ENCODE measurements at places on chromosomes 7 and 10.
A peak's percentile ranks its signal among the peaks of the same experiment; 100 is the strongest.

- DNase-seq: peak; percentile 35
Measured at GRCh38 chr7:74003621-74004020, 24.4 kb upstream of the ELN start.

GRCh38 chr7:77331938-77332695 lies 84.0 kb downstream of the GSAP start:
- DNase-seq: peak; percentile 85

- DNase-seq: no peak
Measured at GRCh38 chr7:107638594-107638993, 22.0 kb upstream of the SLC26A4 start.

GRCh38 chr7:14871880-14872279 lies 30.7 kb downstream of the DGKB start:
- DNase-seq: no peak

- DNase-seq: peak; percentile 52
Measured at GRCh38 chr10:92640107-92640506, 47.2 kb downstream of the KIF11 start.

GRCh38 chr10:48199580-48200377 lies 74.7 kb downstream of the FRMPD2 start:
- peak; percentile 86 for DNase-seq

GRCh38 chr10:88157981-88158465 lies 294.6 kb downstream of the PTEN start:
- peak; percentile 87 for DNase-seq

- DNase-seq: peak; percentile 72
Measured at GRCh38 chr7:74334030-74334429, 44.8 kb downstream of the CLIP2 start.

- no peak for DNase-seq
Measured at GRCh38 chr7:5500056-5500776, 76.6 kb upstream of the TNRC18 start.

DNA sequence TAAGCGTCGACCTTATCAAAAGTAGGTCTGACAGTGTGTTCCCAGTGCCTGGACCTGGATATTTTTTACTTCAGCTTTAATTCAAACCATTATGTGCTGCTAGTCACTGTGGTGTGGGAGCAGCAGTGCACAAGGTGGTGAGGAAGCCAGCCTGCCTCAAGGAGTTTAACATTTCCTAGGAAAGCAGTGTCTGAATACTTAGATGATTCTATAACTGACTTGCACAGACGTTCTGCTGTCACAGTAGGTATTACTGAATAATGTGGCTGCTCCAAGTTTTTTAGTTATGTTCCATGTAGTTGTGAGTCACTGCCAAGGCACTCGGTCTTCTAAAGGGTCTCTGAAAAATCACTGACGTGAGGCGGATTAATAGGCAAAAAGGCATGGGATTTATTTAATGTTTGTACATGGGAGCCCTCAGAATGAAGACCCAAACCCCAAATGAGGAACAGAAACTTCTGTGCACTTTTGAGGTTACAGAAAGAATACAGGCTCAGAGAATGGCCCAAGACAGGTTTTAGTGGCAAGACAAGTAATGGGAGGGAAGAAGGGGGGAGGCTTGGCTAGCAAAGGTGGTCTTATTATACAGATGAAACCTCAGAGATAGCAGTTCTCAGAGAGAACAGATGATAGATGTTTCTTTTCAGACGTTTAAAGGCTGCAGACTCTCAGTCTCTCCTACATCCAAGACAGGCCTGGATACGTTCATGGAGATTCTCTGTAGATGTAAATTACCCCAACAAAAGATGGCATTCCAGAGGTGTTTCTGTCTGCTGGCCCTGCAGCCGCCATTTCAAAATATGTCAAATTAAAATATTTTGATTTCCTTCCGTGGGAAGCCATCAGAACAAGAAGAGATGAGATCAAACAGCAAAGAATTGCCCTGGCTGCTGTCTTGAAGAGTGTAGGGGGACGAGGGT lies 209.3 kb downstream of the SDK1 start:
- DNase-seq: no peak

DNA sequence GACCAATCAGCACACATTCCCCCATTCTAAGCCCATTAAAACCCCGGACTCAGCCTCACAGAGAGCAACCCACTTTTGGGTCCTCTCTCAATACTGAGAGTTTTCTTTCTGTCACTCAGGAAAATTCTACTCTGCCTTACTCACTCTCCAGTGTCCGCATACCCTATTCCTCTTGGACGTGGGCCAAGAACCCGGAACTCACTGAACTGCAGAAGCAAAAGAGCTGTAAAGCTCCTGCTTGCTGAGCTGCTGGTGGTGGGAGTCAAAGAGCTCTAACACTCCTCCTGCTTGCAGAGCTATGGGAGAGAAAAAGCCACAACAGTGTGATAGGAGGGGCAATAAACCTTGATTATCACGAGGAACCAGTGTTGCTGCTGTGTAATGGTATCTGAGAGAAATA lies 386.9 kb downstream of the POM121L12 start:
- no peak for DNase-seq

- DNase-seq: no peak
Measured at GRCh38 chr10:11901036-11901301, 77.8 kb downstream of the PROSER2 start.

GRCh38 chr10:47353351-47353750 lies 5.2 kb downstream of the RBP3 start:
- no peak for DNase-seq

DNA sequence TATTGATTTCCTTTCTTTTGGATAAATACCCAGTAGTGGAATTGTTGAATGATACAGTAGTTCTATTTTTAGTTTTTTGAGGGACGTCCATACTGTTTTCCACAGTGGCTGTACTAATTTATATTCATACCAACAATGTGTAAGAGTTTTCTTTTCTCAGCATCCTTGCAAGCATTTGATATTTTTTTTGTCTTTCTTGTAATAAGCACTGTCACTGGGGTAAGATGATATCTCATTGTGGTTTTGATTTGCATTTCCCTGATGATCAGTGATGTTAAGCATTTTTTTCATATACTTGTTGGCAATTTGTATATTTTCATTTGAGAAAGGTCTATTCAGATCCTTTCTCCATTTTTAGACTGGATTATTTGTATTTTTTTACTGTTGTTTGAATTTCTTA lies 308.7 kb downstream of the PTEN start:
- no peak for DNase-seq

DNA sequence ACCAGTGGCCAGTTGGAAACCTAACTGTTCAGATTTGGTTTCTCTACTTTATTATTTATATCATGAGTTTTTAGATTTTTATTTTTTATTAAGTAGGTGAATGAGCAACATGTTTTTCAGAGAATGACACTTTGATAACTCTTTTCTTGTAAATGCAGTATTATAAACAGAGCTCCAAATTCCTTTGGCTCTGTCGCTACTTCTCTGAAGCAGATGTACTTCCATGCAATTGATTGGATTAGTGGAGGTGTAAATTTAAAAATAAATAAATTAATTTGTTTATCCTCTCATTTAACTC lies 34.3 kb upstream of the ICA1 start:
- DNase-seq: no peak

- no peak for DNase-seq
Measured at GRCh38 chr7:88480896-88481295, 174.2 kb upstream of the STEAP4 start.

GRCh38 chr7:739455-739982 lies 12.4 kb upstream of the PRKAR1B start:
- DNase-seq: no peak

- DNase-seq: peak; percentile 65
Measured at GRCh38 chr7:138008588-138009349, 6.9 kb upstream of the CREB3L2 start.
